RCC 7860 (cell line): ENCODE measurements at places on chromosomes 5 and 9.
A peak's percentile ranks its signal among the peaks of the same experiment; 100 is the strongest.

GRCh38 chr9:130806327-130806716 is 28.7 kb upstream of the ABL1 start:
- no peak for DNase-seq

GRCh38 chr5:136038635-136039034 is 9.8 kb downstream of the TGFBI start:
- peak; percentile 65 for DNase-seq

DNA sequence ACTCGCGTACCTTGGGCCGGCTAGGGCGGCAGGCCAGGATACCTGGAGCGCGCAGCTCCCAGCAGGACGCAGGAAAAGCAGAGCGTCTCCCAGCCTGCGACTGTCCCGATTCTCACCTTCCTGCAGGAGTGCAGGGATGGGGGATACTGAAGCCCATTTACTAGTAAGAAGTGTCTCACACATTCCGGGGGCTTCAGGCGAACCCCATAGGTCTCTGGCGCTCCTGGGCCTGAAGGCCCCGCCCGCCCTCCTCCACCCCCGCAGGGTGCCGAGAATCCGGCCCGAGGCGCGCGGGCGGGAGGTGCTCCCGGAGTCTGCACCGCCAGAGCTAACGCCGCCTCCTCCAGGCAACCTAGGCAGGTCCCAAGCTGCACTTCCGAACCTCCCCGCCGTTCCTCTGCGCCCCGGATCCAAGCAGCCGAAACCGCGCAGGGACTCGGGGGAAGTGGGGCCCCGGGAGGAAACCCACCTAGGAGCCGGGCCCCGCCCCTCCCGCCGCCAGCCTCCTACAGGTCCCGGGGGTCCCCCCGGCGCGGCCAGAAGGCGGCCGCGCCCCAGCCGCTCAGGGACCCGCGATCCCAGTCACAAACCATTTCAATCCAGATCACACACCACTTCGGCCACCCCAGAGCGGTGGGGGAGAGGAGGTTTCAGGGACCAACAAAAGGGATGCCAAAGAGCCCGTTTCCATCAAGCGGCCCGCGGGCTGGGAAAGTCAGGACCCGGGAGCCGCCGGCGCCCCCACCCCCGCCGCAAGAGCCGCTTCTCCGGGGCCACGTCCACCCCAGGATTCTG is 1.2 kb downstream of the ROR2 start:
- DNase-seq: peak; percentile 21

GRCh38 chr5:76337953-76338451 is 65.1 kb upstream of the IQGAP2 start:
- peak; percentile 10 for DNase-seq

DNA sequence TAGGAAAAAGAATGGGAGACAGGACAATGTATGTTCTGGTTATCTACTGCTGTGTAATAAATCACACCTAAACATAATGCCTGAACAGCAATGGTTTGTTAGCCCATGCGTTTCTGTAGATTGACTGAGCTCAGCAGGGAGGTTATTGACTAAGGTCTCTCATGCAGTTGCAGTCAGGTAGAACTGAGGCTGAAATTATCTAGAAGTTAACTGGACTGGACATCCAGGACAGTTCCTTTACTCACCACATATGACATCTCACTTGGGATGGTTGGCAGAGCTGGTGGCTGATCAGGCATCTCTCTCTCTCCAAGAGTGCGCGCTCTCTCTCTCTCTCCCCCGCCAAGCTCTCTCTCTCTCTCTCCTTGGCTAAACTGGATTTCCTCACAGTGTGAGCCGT is 8.9 kb upstream of the FOXB2 start:
- no peak for DNase-seq

GRCh38 chr5:90557391-90557790 is 1.2 kb upstream of the ADGRV1 start:
- no peak for DNase-seq

- no peak for DNase-seq
Observed at GRCh38 chr9:116102596-116102995, 51.0 kb upstream of the PAPPA start.
